ENCODE measurements at places on chromosomes 13 and 19. TPM values are rescaled to one million over a fixed set of nuclear protein-coding genes. Genes with fewer than 3 reads are reported as not detected.

- H3K27me3 ChIP-seq: no peaks in the 10 kb centered on the region
- H3K36me3 ChIP-seq: no peaks in the 10 kb centered on the region
- peak; percentile 89 for DNase-seq
- H3K4me1 ChIP-seq: peaks cover 19% of the 10 kb centered on the region
- no peak overlapping the region for H3K27ac ChIP-seq
These were observed 2.2 kb downstream of the PDE4C start for GRCh38 chr19:18223860-18224524.

DNA sequence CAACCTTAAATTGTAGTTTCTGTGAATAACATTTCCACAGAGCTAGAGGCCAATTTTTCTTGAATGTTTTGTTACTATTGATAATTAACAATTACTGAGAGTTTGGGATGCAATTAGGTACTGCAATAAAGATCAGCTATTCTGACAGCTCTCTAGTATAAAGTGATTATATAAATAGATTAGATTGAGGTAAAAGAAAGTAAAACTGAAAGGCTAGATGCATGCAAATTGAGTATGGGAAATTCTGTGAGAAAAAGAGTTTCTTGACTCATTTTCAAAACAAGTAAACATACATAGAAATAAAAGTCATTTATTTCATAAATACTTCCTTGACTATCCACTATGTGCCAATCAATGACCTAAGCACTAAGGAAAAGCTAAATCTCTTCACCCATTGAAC is 1087.5 kb upstream of the ATXN8OS start:
- no peaks in the 10 kb centered on the region for H3K27me3 ChIP-seq
- H3K4me3 ChIP-seq: no peak overlapping the region

LGALS7B gene
- not detected for polyA plus RNA-seq

CGB8 gene
- not detected for polyA plus RNA-seq
